COR-L47 (cell line): ENCODE measurements at places on chromosomes 4 and X.

- peak; percentile 4 for DNase-seq
Measured at GRCh38 chrX:53695946-53696549, 9.5 kb upstream of the HUWE1 start.

- DNase-seq, result peak; percentile 44
Measured at GRCh38 chr4:73608689-73609594, 11.3 kb downstream of the RASSF6 start.

DNA sequence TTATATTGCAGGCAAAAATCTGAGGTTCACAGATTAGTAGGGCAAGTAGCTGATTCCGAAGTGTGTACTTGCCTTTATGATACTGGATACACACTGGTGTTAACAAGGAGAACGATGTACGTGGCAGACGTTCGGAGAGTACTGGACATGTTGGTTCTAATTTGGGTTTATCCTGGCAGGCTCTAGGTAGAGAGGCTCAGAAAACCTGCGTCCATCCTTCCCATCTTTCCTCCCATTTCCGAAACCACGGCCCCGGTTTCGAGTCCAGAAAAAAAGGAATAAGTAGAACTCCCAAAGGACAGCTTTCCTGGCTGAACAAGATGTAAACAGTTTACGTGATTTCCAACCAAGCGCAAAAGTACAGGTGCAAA, 351 bp upstream of the SLC30A9 start:
- no peak for DNase-seq

DNA sequence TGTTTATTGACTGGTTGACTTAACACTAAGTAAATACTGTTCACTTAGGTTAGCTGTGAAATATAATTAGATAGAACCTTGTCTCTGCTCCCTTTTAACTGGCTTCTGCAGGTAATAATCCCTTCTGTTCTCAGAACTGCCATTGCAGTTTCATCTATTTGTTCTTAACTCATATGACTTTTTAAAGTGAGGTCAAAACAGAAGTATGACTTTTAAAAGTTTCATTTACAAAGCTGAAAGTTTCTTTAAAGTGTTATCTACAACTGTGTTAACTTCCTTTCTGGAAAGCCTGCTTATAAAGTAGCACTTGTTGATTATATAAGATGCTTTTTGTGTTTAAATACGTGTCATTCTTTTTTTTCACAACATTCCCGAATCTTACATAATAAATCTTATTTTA, 127.4 kb downstream of the TET2 start:
- no peak for DNase-seq

GRCh38 chrX:107029752-107030151, 29.7 kb upstream of the MORC4 start:
- DNase-seq, result no peak

DNA sequence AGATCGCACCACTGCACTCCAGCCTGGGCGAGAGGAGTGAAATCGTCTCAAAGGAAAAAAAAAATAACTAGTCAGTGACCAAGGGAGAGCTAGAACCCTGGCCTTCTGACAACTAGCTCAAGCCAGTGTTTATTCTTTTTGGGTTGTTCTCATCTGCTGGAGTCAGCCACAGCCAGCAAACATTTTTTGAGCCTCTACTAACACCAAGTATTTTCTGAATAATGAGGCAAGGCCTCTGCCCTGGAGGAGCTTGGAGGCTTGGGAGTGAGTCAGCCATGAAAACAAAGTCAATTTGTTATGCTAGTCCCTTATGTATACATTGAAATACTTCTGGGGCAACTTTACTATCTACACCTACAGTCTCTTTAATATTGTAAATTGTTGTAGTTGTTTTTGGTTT, 46.5 kb downstream of the TMA16 start:
- no peak for DNase-seq

GRCh38 chrX:49106930-49107329, 16.6 kb downstream of the GPKOW start:
- no peak for DNase-seq
